ENCODE measurements at places on chromosomes 2 and 18.
A peak's percentile ranks its signal among the peaks of the same experiment; 100 is the strongest.

- peak; percentile 74 for DNase-seq
These were observed 167.6 kb downstream of the INSIG2 start for GRCh38 chr2:118255771-118256372.

- DNase-seq, result no peak
These were observed 187.7 kb downstream of the IRS1 start for GRCh38 chr2:226611944-226612318.

- DNase-seq, result peak; percentile 40
These were observed 54.4 kb upstream of the MYO3B start for GRCh38 chr2:170123593-170123992.

GRCh38 chr18:59278793-59279192 is 5.5 kb upstream of the RAX start:
- DNase-seq, result no peak

DNA sequence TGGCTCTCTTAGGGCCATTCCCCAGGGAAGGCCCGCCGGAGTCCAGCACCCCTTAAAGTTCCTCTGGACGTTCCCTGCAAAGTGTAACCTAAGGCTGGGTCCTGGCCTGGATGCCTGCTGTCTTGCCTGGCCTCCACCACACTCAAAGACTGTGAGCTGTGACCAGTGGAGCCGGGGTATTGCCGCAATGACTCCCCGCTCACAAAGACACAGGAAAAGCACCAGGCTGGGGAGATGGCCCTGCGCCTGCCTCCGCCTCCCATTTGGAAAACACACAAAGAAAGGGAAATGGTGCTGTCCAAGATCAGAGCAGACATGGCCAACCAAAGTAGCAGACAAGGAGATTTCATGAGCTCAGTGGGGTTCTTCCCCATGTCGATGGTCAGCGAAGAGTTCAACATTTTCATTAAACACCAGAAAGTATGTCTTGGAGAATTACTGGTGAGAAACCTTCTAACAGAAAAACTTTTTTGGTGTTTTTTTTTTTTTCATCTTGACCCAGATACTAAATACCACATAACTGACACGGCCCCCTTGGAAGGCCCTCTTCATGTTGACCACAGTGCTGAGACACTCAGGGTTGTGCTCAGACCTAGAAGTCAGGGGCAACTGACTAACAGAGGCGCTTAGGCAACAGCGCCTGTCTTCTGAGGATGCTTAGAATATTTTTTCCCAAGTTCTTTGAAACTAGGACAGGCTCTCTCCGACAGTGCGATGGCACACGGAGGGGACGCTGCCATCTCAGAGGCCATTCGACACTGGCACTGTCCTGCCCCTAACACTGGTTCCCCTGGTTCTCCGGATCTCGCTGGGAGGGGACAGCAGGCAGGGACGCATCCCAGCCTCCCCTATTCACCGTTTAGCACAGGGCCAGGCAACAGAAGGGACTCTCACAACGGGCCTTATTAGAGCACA is 226.4 kb upstream of the ID2 start:
- no peak for DNase-seq
